HFF-Myc (cell line): ENCODE measurements at places on chromosomes 1 and 21.
A peak's percentile ranks its signal among the peaks of the same experiment; 100 is the strongest.

- no peak for DNase-seq
Measured at GRCh38 chr1:24483441-24483840, 19.2 kb upstream of the RCAN3 start.

GRCh38 chr1:151047925-151048644 is 534 bp downstream of the C1orf56 start:
- peak; percentile 41 for DNase-seq

DNA sequence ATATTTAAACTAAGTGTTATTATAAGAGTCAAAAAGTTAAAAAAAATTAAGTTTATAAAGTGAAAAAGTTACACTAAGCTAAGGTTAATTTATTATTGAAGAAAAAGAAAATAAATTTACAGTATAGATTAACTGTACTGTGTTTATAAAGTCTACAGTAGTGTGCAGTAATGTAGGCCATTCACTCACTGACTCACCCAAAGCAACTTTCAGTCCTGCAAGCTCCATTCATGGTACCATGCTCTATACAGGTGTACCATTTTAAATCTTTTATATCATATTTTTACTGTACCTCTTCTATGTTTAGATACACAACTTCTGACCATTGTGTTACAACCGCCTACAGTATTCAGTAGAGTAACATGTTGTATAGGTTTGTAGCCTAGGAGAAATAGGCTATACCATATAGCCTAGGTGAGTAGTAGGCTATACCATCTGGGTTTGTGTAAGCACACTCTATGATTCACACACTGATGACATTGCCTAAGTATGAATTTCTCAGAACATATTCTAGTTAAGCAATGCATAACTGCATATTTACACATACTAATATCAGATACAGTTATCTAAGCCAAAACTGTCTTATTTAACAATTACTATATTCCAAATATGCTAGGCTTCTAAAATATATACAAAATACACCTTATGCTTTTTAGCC is 80.6 kb upstream of the GFI1 start:
- DNase-seq = no peak

- no peak for DNase-seq
Measured at GRCh38 chr1:44040846-44041245, 9.6 kb upstream of the SLC6A9 start.

DNA sequence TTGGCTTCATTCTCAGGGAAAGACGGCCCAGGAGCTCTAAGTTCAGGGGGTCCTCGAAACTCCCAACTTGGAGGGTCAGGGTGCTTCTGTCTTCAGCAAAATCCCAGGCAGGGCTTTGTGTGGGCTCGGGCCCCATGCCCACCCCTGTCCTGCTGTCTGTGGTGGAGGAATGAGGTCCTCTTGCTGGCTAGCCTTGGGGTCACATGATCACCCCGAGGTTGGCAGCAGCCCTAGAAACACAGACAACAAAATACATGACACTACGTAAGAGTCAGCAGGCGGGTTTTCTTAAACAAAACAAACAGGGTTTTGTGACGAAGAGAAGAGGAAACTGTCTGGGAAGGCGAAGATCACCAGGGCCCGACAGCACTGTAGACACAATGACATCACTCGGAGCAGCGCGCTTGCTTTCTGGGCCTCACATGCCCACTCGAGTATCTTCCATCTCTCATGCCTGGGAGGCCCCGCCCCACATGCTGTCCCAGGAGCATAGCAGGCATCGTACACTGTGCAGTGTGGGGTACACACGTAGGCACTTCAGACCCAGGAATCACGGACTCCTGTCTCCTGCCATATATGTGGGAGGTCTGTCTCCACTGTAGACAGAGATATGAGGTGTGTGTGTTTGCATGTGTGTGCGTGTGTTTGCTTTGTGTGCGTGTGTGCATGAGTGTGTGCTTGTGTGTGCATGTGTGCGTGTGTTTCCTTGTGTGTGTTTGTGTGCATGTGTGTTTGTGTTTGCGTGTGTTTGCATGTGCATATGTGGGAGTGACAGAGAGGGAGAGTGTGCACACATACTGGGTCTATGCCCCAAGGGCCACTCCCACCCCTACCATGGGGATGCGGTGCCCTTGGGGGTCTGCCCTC is 94.7 kb downstream of the SIK1 start:
- DNase-seq = no peak

GRCh38 chr1:31750858-31751510 is 13.2 kb downstream of the ADGRB2 start:
- no peak for DNase-seq

DNA sequence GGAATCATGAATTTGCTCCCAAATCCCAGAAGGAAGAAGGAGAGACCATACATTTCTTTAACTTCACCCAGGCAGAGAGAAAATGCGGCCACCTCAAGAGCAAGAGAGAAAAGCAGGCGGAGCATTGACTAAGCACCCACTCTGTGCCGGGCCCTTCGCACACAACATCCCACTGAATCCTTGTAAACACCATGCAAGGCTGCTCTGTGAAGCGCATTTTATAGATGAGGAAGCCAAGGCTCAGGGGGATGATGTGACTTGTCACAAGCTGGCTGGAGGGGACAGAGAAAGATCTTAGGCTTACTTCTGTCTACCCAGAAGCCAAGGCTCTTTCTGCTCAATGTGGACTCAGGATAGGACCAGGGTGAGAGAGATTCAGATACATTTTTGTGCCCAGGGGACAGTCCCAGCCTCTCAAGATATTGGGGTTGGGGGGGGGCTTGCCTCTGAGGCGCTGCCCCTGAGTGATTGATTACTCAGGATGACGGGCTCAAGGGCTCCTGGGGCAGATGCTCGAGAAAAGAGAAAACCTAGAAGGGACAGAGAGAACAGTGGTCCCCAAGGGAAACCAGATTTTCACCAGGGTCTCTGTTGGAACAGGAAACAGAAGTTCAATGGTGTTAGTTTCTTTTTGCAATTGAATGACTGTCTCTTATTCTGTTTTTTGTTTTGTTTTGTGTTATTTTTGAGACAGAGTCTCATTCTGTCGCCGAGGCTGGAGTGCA is 19.5 kb downstream of the PADI2 start:
- no peak for DNase-seq

DNA sequence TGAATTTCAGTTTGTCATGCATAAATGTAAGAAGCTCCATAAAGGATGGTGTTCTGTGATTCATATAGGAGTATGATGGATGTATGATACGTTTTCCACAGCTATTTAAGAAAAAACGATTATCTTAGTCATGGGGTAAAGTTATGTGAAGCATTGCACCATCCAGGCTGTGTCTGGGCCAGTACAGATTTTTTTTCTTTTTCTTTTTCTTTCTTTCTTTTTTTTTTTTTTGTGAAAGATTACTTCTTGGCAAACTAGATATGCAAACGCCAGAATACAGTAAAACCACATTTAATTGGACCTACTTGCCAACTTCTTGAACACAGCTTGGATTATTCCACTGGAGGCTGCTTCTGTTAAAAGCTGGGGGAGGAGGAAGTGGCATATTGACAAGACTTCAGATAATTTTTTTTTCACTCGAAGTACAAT is 14.9 kb downstream of the ZBTB18 start:
- no peak for DNase-seq

GRCh38 chr21:27248814-27249213 is 281.9 kb upstream of the ADAMTS5 start:
- DNase-seq = no peak

DNA sequence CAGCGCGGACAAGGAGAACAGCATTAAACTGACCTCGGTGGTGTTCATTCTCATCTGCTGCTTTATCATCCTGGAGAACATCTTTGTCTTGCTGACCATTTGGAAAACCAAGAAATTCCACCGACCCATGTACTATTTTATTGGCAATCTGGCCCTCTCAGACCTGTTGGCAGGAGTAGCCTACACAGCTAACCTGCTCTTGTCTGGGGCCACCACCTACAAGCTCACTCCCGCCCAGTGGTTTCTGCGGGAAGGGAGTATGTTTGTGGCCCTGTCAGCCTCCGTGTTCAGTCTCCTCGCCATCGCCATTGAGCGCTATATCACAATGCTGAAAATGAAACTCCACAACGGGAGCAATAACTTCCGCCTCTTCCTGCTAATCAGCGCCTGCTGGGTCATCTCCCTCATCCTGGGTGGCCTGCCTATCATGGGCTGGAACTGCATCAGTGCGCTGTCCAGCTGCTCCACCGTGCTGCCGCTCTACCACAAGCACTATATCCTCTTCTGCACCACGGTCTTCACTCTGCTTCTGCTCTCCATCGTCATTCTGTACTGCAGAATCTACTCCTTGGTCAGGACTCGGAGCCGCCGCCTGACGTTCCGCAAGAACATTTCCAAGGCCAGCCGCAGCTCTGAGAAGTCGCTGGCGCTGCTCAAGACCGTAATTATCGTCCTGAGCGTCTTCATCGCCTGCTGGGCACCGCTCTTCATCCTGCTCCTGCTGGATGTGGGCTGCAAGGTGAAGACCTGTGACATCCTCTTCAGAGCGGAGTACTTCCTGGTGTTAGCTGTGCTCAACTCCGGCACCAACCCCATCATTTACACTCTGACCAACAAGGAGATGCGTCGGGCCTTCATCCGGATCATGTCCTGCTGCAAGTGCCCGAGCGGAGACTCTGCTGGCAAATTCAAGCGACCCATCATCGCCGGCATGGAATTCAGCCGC is 2.5 kb downstream of the S1PR1 start:
- DNase-seq = no peak

DNA sequence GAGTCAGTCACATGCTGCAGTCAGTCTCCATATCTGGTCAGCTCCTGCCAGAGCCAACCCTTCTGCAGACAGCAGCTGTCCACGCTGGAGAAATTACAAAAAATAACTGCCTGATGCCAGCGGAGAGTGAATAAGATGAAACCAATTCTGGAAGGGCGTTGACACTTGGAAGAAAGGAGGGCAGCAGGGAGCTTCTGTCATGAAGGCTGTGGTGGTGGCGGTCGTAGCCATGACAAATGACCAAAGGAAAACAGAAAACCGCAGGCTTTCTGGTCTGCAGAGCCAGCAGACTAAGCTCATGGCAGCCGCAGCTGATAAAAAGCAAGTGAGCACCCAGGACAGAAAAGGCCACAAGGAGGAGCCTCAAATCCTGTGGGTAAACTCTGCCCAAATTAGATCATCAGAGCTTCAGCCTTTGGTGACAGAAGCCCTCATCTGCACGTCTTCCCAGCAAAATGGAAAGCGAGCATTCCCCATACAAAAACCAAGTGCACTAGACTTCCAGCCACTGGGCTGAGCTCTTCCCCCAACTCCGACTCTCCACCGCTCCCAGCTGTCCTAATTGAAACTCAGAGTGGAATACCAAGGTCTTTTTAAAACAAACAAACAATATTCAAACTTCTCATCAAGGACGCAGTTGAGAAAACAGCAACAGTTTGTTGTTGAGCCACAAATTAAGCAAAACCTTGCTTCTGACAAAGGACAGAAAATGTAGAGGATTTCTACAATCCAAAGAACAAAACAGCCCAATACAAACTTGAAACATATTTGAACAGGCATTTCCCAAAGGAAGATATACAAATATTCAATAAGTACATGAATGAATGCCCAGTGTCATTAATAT is 28.7 kb downstream of the RSPH1 start:
- no peak for DNase-seq
